Osteoblast (primary cell): ENCODE measurements at places on chromosomes 3 and 15. TPM values are rescaled to one million over a fixed set of nuclear protein-coding genes. Genes with fewer than 3 reads are reported as not detected.

The CHDH gene
- total RNA-seq: 0.72 and 0.88 TPM in 2 replicates

The TMF1 gene
- 44.5 and 45.6 TPM in 2 replicates for total RNA-seq

The BDH1 gene
- total RNA-seq: 5.6 and 5.8 TPM in 2 replicates

The LRRC34 gene
- total RNA-seq: 2.2 and 2.4 TPM in 2 replicates
